ENCODE measurements at places on chromosomes 16 and 17.

- no peak for DNase-seq
Observed at GRCh38 chr16:5951486-5951885, 853.9 kb upstream of the EEF2KMT start.

- DNase-seq = no peak
Observed at GRCh38 chr17:73224237-73224636, 31.4 kb downstream of the COG1 start.

GRCh38 chr17:41666237-41666641 lies 22.4 kb upstream of the EIF1 start:
- peak; percentile 74 for DNase-seq

DNA sequence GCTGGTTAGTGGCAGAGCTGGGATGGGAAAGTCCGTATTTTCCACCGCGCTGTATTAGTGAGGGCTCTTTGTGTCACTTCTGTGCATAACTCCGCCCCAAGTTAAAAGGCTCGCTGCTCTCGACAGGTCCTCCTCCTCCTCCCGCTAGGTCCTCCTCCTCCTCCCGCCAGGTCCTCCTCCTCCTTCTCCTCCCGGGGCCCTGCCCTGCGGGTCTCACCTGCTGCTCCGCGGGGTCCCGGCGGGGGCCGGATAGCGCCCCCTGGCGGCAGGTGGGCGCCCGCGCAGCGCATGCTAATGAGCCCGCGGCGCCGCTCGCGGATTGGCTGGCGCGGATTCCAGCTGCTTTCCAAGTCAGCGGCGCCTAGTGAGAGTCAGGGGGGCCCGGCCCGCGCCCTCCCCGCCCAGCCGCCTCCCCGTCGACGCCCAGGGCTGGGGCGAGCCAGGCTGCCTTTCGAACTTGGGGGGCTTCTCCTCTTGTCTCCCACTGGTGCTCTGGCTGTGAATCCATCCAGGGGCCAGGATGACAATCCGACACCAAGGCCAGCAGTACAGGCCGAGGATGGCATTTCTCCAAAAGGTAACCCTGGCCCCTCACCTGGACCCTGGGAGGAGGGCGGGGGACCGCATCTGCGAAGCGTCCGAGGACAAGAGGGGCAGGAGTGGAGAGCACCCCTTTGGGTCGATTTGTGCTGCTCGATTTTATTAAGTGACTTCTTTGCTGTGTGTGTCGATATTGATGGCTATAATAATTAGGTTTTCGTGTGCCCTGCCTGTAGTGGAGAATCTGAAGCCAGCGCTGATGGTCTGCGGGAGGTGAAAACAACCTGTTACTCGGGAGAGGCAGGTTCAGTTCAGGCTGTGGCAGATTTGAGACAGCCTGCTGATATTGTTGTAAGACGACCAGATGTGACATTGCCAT lies at the start of gene RGS9:
TSS of gene RGS9 (plus strand) at position 350 of the 919 bp plus-strand sequence. CDS start at position 521, 171 bp downstream.
- peak; percentile 76 for DNase-seq

DNA sequence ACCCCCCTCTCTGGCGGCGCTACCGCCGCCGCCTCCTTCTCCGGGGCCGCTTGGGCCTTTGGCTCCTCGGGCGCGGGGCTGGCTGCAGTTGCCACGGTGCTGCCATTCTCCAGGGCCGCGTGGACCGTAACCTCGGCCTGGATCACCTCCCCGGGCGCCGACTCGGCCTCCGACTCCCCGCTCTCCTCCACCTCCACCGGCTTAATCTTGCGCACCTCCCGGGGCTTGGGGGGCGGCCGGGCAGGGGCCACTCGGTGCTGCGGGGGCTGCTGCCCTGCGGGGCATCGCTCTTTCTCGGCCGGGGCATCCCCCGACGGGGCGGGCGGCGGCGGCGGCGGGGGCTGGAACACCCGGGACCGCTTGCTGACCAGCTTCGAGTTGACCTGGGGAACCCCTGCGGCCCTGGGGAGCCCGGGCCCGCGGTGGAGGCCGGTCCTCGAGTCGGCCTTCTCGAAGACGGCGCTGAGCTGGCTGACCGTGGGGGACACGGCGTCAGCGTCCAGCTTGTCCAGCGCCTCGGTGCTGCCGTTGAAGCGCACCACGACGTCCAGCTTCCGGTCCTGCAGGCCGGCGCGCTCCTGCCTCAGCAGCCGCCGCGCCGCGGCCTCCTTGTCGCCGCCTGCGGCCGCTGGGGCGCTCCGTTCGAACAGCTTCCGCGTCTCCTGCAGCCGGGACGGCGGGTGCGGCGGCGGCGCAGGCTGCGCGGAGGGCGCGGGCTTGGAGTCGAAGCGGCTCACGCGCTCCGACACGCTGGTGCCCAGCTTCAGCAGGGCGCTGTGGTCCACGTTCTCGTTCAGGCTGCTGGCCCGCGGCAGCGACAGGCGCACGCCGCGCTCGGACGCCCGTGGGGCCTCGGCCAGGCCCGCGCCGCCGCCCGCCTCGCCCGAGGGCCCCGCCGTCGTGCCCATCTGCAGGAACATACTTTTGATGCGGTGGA lies 792 bp downstream of the PPP1R9B start:
- DNase-seq = peak; percentile 39

DNA sequence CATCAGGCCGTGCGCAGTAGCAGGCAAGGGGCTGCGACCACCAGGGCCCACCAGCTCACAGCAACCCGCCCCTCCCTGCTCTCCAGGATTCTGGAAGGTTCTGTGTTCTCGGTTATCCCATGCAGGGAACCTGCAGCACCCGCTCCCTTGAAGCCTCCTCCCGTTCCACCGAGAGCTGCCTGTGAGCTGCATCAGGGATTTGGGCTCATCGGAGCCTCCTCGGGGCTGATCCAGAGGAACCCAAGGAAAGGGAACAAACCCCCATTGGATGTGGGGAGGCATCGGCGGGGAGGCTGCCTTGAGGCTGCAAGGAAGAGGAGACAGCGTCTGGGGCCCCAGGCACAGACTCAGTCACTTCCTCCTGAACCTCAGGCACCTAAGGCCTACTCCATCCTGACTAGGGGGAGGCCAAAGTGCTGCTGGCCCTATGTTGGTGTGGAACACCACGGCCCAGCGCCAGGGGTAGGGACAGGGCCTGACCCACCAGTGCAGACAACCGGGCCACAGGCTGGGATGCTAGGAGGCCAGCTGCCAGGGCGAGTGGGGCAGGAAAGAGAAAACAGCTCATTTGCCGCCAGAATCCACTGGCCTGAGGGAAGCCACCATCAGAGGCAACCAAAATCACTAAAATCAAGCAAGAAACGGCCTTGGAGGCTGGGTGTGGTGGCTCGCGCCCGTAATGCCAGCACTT lies 14.4 kb upstream of the LGALS3BP start:
- DNase-seq = no peak

DNA sequence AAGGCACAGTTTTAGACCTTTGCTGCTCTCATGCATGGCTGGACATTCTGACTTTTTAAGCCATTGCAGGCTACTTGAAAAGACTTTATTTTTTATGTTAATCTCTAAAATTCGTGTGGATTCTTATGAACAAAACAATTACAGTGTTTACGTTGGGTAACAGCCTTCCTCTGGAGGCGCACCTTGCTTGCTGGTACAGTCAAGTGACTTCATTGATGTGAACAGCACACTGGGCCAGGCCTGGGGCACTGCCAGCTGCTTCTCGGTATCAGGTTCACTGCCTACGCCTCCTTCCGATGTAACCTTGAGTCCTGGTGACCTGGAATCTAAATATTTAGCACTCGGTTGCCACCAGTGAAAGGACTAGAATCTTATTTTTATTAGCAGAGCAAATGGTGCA lies 27.8 kb downstream of the MARCHF10 start:
- DNase-seq = no peak

GRCh38 chr16:67204076-67204475 lies 5.1 kb downstream of the ELMO3 start:
- no peak for DNase-seq

DNA sequence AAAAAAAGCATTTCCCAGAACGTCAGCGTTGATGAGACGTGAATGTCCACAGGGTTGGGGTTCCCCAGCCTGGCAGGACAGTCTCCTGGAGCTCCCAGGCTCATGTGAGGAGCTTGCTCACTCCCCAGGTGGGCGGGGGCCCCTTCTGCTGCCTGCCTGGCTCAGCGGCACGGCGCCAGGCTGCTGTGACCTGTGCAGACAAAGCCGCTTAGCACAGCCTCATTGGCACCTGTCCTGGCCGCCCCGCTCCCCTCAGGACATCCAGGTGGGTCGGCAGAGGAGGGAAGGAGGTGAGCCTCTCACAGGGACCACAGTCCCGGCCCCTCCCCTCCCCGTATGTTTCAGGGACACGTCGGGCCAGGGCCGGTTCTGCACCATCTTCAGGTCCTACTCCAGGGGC lies 12.9 kb upstream of the WFIKKN1 start:
- no peak for DNase-seq

DNA sequence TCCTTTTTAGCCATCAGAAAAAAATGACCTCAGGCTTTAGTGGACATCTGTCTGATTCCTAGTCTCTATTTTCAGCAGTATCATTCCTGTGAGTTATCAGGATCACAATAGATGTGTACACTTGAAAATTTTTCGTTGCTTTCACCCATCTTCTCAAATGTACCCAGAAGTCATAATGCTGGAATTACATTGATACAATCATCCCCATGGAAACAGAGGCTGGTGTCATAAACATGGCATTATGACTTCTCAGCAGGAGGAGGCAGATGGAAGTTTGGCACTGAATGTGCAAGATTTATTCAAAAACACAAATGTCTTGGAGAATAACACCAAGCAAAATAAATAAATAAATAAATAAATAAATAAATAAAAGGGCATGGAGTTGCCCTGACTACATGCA lies 292.5 kb downstream of the PHKB start:
- DNase-seq = no peak

DNA sequence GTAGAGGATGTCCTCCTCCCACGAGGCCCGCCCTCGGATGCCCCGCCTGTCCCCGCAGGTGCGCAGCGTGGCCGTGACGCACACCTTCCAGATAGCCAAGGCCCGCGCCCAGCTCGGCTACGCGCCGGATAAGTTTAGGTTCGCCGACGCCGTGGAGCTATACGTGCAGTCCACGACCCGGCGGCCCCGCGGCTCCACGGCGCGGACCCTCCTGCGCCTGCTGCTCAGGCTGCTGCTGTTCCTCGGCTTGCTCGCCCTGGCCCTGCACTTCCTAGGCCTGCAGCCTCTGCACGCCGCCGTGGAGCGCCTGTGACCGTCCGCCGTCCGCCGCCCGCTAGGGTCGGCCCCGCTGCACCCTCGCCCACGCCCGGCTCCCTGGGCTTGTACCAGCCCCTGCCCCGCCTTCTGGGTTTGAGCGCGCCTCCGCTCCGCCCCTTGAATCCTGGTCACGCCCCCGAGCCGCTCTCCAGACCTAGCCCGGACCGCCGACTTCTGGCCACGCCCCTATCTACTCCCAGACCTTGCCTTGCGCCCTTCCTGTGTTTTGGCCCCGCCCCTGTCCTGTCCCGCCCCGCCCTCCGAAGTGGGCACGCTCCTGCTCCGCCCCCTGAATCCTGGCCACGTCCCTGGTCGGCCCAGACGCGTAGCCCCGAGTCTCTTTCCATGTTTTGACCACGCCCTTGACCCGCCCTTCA lies 15.8 kb upstream of the EEF2K start:
- peak; percentile 100 for DNase-seq

DNA sequence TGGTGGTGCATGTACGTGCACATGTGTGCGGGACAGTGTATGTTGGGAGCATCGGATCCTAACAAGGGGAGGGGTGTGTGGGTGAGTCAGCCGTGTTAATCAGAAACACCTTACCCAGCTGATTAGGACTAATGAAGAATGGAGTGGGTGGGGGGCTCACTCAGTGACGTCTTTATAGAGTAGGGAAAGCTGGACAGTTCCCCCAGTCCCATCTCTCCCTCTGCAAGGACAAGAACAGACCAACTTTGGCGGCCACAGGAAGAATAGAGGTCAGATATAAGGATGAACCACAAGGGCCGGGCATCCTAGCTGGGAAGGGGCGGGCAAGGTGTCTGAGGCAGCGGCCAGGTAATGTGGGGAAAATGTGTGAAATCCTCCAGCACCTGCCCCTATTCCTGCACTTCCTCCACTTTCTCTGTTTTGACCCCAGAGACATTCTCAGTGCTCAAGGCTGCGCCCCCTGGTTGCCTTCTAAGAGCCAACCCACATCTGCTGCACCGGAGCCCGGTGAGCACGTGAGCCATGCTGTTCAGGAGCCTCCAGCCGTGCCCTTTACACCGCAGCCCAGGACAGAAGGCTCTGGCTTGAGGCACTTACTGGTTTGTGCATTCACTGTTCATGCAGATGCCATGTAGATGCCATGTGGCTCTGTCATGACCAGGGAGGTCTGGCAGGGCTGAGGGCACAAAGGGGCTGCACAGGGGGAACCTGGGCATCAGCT lies 18.9 kb upstream of the TBX21 start:
- no peak for DNase-seq

- no peak for DNase-seq
Observed at GRCh38 chr17:30950189-30950588, 20.6 kb upstream of the RNF135 start.

GRCh38 chr16:5971106-5971505 lies 873.5 kb upstream of the EEF2KMT start:
- DNase-seq = no peak

GRCh38 chr17:52064791-52065211 lies 93.7 kb downstream of the CA10 start:
- no peak for DNase-seq

GRCh38 chr17:16463358-16464302 lies 28.4 kb downstream of the LRRC75A start:
- DNase-seq = no peak

- DNase-seq = no peak
Observed at GRCh38 chr17:33977729-33978514, 277.2 kb upstream of the CCL2 start.

DNA sequence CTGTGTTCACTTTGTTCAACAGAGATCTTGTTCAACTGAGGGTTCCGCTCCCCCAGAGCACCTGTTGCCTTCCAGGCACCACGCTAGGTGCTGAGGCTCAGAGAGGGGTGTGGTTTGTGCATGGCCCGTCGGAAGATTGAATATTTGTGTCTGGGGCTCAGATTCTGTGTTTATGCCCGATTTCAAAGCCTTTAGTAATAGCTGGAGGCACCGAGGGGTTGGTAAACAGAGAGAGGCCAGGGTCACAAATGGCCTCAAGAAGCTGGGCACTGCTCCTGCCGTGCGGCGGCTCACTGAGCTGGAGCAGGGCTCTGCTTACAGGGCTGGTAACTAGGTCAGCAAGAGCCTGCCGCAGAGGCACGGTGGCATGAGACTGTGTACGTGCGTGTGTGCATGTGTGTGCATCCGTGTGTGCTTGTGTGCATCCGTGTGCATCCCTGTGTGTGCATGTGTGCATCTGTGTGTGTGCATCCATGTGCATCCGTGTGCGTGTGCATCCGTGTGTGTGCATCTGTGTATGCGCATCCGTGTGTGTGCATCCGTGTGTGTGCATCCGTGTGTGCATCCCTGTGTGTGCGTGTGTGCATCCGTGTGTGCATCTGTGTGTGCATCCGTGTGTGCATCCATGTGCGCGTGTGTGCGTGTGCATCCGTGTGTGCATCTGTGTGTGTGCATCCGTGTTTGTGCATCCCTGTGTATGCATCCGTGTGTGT lies 5.4 kb downstream of the ITGAE start:
- no peak for DNase-seq

- no peak for DNase-seq
Observed at GRCh38 chr17:10337136-10337535, 35.7 kb downstream of the MYH13 start.

- DNase-seq = no peak
Observed at GRCh38 chr16:50967827-50968612, 183.1 kb downstream of the SALL1 start.

GRCh38 chr16:23996258-23996955 lies 160.6 kb downstream of the PRKCB start:
- DNase-seq = no peak

GRCh38 chr17:79941088-79942010 lies 94.3 kb downstream of the TBC1D16 start:
- no peak for DNase-seq

- DNase-seq = no peak
Observed at GRCh38 chr16:11133344-11133943, 122.6 kb downstream of the SOCS1 start.

- DNase-seq = no peak
Observed at GRCh38 chr17:80695979-80696378, 151.3 kb downstream of the RPTOR start.
